Activated T-cell treated with anti-CD3 and anti-CD28 coated beads for 4 hours (primary cell): ENCODE measurements at places on chromosomes 16 and 17.

- DNase-seq: peak; percentile 50
These were observed 20.1 kb upstream of the KRT19 start for GRCh38 chr17:41547921-41548843.

GRCh38 chr17:79612468-79613194 lies 1.8 kb upstream of the RBFOX3 start:
- DNase-seq: peak; percentile 5

GRCh38 chr17:27256225-27257030 lies 37.5 kb upstream of the WSB1 start:
- DNase-seq: no peak

DNA sequence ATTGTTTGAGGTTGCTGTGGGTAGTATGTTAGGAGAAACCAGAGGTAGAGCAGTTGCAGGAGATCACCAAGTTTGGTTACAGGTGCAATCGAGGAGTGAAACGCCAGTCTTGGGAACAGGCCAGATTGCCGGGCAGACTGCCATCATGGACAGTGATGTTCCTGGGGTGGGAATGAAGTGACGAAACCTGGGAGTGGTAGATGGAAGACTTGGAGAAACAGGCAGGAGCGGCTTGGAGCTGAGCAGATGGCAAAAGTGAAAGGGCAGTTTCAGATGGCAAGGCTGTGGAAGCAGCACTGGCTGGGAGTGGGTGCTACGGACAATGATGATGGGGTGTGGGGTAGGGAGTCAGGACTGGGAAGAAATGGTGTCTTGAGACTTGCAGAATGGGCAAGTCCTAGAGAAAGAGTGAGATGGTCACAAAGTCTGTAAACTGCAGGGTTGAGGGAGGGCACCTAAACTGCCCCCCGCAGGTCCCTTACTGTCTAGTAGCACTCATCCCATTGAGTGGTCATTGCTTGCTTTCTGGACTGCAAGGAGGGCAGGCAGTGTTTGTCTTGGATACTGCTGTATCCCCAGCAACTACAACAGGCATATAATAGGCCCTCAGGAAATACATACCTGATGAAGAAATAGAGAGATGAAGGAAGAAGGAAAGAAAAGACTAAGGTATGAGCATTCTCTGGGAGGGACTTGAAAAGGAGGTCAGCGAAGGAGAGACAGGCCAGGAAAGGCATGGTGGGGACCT lies 29.5 kb upstream of the ULK2 start:
- no peak for DNase-seq

DNA sequence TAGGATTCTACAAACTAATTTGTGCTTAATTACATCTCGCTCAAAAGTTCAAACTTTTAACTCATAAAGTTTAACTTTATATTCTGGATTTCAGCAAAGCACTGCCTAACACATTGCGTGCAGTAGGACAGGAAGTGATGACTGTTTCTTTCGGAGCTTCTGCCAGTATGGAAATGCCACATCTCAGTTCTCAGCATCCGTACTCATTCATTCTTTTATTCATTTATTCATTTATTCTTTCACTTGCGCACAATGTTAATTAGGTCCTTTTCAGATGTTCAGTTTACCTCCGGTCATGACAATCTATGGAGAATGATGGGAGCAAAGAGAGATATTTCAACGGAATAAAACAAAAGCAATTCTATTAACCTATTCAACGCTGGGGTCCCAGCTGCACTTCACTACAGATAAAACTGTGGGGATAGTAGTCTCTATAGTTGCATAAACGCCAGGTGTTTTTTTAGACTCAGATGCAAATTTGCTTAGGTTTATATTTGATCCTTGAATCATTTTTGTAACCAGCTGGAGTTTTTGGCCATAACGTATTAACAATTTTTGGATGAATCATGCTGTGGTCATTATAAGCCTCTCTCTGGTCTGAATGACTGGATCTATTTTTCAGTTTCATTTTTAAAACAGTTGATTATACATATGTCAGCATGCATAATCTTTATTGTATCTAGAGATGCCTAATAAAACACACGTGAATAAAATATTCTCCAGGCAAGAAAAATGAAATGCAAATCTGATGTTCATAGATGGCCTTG lies 143.9 kb downstream of the KCNJ2 start:
- DNase-seq: no peak

GRCh38 chr17:55731586-55732250 lies 9.1 kb upstream of the TMEM100 start:
- DNase-seq: no peak

- DNase-seq: no peak
These were observed 33.3 kb upstream of the RGS9 start for GRCh38 chr17:65103896-65104295.

- no peak for DNase-seq
These were observed 759 bp downstream of the UBE2O start for GRCh38 chr17:76452127-76452659.

GRCh38 chr17:17546399-17547185 lies 44.9 kb downstream of the PEMT start:
- no peak for DNase-seq

DNA sequence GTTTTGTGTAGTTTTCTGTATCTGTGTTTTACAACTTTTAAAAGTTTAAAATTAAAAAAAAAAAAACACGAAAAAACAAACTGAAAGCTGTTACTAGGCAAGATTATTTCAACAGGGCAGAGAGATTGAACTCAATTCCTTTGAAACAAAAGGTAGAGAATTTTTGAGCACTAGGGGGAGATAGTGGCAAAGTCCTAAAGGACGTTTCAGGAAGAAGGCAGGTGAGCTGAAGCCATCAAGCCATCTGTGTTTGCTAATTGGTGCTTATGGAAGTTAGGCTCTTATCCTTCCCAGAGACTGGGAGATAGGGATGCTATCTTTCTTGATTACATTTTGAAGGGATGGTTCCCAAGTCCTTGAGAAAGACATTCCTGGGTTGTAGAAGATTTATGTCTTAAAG lies 70.6 kb upstream of the CLEC3A start:
- no peak for DNase-seq

DNA sequence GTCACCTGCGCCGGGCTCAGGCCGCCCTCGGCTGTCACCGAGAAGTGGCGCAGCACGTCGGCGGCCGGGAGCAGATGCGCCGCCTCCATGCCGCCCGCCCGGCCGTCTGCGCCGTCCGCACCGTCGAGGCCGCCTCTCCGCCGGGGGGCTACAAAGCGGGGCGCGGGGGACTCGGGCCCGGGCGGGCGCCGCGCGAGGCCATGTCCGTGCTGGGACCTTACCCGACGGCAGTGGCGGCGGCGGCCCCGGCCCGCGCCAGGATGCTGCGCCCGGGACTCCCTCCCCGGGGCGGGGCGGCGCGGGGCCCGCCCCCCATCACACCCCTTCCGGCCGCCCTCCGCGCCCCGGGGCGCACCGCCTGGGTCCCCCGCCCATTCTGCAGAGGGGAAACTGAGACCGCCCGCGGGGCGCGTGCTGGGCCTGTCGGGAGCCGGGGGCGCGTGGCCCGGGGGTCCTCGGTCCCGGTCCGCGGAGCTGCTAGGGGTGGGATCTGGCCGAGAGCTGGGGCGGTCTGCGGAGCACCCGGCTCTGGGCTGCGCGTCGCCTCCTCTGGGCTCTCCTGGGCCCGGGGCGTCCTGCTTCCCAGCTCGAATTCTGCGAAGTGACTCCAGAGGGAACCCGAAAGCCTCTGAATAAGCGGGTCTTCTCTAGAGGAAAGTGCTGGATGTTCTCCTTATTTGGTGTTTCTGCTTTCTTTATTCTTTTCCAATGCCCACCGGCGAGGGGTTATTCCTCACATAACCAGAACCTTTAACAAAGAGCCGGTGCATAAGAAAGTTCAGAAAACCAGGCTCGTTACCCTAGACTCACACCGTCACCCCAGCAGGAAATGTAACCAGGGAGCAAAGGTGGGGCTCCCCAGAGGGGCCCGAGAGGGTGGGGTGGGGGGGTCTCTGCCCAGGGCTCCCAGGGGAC lies at the start of gene ATP2A3:
ATP2A3 (minus strand) TSS at position 235 of the 915 bp plus-strand sequence; CDS start at position 89, 146 bp downstream.
- DNase-seq: peak; percentile 47

- DNase-seq: no peak
These were observed 18.0 kb downstream of the PLCD3 start for GRCh38 chr17:45114117-45114932.

DNA sequence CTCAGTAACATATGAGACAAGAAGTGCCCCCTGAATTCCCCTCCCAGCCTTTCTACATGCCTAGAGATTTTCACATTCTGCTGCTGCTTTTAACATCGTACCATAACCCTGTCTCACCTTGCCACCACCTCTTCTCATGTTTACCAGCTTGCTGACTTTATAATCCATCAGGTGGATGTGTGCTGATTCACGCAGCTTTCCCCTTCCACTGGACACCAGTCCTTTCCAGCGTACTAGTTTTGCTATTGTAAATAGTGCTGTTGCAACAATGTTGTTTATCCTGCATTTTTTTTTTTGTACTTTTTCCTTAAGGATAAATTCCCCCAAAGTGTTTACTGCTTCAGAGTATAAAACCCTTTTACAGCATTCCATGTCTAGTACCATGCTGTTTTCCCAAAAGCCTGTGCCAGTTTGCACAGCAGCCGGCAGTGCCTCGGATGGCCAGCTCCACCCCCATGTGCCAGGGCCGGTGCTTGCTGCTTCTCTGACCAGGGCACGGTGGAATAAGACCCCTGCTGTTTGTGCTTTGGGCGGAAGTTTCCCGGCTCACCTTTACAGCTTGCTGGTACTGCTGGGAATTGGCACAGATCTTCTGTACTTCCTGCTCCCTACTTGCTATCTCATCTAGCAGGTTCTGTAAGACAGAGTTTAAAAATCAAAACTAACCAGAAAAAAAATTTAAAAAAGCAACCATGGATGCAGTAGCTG lies 41.3 kb downstream of the UBN1 start:
- DNase-seq: no peak

DNA sequence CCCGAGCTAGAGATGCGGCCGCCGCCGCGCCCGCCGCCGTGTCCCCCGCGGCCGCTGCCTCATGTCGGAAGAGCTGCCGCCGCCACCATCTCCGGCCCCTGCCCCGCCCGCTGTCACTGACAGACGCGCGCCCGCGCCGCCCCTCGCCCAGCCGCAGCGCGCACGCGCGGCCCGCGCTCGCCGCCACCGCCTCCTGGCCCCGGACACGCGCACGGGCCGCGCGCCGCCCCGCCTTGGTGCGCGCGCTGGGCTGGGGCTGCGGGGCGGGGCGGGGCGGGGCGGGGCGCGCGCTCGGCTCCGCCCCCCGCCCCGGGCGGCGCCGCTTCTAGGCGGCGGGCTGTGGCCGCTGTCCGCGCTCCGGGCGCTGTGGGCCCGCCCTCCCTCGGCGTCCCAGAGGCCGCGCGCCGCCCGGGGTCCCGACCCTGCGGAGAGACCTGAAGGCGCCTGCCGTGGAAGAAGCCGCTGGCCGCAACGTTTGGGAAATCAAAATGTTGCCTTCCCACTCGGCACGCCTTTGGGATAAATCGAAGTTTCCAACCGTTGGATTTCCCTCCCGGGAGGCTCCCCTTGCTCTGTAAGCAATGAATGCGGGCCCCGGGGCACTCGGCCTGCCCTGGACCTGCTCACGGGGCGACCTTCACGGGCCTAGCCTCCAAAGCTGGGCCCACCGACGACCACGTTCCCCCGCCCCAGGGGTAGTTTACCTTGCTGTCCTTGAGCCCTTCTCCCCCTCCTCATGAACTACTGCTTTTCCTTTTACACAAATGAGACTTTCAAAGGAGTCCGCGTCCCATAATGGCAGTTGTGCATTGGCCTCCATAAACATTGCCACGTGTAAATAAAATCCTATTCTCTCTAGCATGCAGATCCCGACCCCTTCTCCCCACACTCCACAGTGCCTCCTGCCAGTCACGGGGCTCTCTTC lies at the start of gene ADCY9:
ADCY9 (minus strand) TSS at position 118 of the 925 bp plus-strand sequence. CDS start 1,000 bp downstream, outside the sequence.
- peak; percentile 50 for DNase-seq

GRCh38 chr16:78608305-78608776 lies 508.9 kb downstream of the WWOX start:
- DNase-seq: no peak

DNA sequence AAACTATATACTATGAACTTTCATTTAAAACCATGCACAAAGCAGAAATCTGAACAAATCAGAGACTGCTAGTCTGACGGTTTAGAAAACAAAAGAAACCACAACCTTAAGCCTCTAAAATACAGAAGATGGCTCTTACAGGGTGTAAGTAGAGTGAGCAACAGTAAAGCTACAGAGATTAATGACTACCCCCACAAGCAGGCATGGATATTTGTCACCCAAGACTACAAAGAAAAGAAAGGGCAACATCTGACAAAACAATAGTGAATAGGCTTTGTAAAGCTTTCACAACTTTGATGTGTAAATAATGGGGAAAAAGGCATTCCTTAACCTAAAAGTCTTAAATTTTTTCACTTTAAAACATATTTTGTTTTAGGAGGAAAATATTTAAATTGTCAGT lies 75.0 kb downstream of the SPAG9 start:
- no peak for DNase-seq

DNA sequence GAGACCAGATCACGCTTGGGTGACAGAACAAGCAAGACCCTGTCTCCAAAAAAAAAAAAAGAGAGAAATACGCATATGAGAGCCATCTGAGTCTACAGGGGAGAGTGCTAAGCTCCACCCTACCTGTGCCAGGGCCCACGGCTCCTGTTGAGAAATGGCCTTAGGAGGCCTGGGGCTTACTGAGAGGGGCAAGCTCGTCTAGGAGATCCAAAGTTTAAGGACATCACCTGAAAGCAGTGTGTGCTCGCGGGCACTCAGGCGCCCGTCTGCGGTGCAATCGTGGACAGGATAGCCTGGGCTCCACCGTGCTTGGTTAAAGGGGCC lies 14.5 kb upstream of the BAIAP2 start:
- DNase-seq: no peak

DNA sequence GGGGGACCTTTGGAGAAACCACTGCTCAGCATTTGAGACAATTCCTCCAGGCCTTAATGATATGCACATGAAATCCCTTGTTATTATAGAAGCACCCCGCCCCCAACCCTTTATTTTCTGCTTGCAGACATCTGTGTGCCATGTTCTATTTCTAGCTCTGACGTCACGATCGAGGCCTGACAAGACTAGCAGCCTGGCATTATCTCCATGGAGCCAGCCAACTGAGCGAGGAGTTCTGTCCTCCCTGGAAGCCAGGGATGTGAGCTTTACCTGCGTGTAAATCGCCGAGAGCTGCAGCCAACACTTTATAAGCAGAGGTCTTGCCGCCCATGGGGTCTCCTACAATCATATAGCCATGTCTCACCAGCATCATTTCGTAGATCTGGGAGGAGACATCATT lies 116.9 kb downstream of the DNAH3 start:
- DNase-seq: no peak

- no peak for DNase-seq
These were observed 12.3 kb downstream of the GPT2 start for GRCh38 chr16:46896314-46896968.

DNA sequence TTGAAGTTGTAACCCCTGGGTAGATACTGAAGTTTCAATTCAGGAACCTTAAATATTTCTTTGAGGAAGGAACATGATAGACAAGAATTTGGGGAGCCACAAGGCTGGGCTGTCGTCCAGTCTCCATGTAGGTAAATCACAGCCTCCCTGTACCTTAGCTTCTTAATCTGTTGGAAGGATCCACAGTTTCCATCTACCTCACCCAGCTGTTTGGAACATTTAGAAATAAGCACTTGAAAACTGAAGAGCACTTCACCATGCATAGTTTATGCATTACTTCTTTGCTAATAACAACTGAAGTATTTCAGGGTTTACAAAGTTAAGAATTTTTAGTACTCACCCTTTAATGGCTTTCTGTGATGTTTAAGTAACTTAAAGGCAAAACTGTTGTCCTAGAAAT lies 17.2 kb downstream of the TXNDC11 start:
- DNase-seq: no peak
